ENCODE measurements at places on chromosomes 1 and 21.

DNA sequence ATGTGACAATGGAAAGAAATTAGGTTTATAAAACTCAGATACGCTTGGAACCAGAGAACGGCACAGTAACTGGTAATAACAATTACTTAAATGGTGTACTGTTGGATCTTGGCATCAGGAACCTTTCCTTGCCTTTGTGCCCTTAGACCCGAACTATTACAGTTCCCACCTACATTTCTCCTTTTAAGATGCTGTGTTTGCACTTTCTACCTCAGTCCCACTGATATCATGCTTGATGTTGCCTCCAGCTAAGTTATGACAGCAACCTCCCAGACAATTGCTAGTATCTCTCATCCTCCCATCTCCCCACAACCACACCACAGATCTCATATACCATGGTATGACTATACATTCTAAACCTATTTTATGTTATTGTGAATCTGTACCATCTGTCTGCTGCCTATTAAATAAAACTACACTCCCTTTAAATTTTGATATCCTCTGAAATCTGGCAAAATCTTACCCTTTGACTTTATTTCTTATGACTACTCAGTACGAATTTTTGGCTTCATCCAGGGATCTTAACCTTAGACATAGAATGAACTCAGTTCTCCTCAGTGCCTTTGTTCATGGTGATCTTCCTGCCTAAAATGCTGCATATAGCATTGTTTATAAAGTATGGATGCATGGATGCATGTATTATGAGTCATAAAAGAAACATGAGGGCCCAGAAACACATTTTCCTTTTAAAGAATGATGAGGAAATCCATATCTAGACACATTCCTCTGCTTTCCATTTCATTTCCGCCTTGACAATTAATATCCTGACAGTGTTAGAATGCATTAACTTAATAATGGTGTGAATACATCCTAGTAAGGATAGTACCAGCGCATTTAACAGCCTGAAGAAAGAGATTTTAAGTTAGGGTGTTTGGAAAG, 64.1 kb downstream of the LRRC8D start:
- no peak for DNase-seq

DNA sequence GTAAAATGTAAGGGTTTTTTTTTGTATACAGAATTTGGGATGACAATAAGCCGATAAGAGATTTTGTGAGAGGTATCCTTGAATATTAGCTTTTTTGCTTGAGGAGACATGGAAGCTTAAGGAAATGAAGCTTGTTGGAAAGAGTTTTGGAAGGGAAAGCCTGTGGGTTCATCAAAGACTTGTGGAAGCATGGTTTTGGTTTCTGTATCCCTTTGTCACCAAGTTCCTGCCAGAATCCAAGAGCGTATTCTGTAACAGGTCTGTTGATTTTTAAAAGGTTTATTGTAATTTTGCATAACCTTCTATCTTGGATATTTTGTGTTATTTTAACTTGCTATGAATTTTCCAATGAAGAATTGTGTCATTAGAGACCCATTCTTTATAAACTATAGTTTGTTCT, 38.1 kb downstream of the TMED5 start:
- no peak for DNase-seq

DNA sequence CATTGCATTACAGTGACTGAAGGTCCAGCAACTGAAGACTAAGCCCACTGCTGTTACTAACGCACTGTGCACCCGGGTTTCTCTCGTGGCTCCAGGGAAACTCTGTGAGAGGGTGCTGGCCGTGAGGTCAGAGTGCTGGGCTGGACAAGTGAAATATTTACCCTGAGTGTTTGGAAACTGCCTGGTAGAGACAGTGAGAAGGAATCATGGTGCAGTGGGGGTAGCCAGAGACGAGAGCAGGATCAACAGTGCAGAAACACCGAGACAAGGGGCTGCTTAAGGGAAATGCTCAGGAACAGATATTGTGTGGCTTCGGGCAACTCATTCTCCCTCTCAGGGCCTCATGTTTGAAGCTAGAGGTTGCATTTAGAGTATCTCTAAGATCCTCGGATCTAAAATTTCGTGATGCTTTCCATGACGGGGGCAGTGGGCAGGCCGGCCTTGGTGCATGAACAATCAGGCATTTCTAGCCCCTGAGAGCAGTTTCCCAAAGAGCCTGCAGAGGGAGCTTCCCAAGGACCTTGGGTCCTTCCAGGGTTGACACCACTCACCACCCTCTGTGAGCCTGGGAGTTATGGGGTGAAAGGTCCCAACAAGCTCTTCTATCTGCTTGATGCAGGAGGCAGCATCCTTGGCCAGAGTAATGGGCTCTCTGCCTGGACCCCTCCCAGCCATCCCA, 9.7 kb downstream of the CD2 start:
- DNase-seq, result no peak

- DNase-seq, result no peak
Observed at GRCh38 chr1:180247061-180247460, 17.0 kb downstream of the LHX4 start.

- peak; percentile 85 for DNase-seq
Observed at GRCh38 chr1:154431586-154432373, 26.6 kb downstream of the IL6R start.

DNA sequence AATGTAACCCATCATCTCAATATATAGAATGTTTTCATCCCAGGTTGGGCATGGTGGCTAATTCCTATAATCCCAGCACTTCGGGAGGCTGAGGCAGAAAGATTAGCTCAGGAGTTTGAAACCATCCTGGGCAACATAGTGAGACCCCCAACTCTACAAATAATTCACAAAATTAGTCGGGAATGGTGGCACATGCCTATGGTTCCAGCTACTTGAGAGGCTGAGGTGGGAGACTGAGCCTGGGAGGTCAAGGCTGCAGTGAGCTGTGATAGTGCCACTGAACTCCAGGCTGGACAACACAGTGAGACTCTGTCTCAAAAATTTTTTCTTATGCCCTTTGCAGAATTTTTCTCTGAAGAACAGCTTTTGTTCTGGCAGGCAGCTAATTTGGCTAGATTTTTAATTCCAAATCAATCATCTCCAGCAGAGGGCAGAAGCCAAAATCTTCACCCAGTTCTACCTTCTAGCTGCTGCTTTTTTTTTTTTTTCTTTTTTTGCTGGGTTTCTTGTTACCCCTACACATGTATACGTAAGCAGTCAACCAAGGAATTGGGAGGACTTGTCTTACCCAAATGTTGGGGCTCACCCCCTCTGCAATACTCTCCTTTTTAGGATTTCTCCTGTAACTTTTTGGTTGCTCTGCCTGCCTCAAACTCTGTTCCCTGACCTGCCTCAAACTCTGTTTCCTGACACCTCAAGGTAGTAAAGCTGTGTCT, 2.7 kb upstream of the RAD54L start:
- DNase-seq, result peak; percentile 75

- DNase-seq, result no peak
Observed at GRCh38 chr1:42934541-42935312, 23.9 kb downstream of the SLC2A1 start.

GRCh38 chr1:46399307-46399706, 5.2 kb downstream of the FAAH start:
- DNase-seq, result peak; percentile 7

DNA sequence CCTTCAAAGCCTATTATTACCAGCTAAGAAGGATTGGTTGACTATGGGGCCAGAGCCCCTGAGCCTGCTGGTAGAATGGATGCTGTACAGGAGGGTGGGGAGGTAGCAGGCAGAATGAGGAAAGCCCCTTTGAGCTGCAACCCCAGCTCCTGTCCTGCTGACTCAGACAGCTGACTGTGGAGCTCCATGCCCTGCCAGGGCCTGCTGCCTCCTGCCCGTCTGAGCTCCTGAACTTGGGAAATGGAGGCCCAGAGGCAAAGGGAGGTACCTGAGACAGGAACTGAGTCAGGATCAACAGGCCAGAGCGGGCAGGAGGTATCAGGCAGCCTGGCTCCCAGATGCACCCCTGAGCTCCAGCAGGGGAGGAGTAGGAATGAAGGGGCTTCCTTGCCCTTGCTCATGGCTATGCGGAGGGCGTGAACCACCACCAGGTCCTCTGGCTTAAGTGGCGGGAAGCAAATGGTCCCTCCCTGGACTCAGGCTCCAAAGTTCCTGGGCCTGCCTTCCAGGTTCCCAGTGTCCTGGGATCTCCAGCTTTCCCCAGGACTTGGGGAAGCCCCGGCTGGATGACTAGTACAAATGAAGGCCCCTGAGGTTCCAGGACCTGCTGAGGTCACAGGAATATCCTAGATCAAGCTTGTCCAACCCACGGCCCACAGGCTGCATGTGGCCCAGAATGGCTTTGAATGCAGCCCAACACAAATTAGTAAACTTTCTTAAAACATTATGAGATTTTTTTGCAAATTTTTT, 3.9 kb upstream of the SFN start:
- no peak for DNase-seq

DNA sequence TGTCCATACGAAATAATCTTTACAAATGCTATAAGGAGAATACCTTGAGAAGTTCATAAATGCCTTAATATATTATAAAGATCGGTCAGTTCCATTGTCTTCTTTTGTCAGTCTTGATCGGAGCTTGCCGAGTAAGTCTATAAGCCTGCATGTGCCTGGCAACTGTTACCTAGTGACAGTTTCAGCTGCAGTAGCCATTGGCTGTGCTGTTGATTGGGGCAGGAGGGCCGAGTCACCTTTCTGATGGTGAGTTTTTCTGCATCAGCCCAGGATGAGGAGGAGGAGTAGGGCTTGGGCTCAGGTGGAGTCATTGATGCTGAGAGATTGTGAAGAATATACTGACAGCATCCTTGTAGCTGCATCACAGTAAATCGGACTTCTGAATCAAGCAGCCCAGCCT, 1.9 kb upstream of the GPR52 start:
- DNase-seq, result no peak

GRCh38 chr1:109763646-109764415, at the start of gene EPS8L3:
EPS8L3 (minus strand) TSS chr1:109763923; CDS start chr1:109761749, 2,174 bp downstream.
- DNase-seq, result no peak

GRCh38 chr1:94258873-94259331, 21.5 kb upstream of the ARHGAP29 start:
- peak; percentile 84 for DNase-seq

GRCh38 chr1:94796266-94796665, 23.9 kb upstream of the SLC44A3 start:
- DNase-seq, result no peak

GRCh38 chr21:31606081-31606874, 53.2 kb upstream of the SOD1 start:
- DNase-seq, result no peak

- DNase-seq, result no peak
Observed at GRCh38 chr1:93690921-93691789, 9.5 kb upstream of the BCAR3 start.

GRCh38 chr1:31715087-31715872, 11.5 kb upstream of the COL16A1 start:
- DNase-seq, result peak; percentile 94

DNA sequence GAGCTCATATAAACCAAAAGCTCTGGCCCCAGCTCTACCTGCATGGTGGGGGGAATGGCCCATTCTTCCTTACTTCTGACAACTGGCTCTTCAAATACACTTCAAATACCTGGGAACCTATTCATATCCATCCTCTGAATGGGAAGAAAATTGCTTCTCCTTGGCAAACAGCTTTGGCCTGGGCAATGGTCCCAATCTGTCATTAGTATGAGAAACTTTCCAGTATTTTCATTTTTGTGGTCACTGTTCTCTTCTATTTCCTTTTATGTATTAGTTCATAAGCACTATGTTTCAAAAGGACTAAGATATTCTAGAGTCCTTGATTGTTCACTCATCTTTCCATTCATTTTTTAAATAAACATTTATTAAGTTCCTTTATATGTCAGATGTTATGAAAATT, 5.2 kb upstream of the HSD3B2 start:
- DNase-seq, result no peak

DNA sequence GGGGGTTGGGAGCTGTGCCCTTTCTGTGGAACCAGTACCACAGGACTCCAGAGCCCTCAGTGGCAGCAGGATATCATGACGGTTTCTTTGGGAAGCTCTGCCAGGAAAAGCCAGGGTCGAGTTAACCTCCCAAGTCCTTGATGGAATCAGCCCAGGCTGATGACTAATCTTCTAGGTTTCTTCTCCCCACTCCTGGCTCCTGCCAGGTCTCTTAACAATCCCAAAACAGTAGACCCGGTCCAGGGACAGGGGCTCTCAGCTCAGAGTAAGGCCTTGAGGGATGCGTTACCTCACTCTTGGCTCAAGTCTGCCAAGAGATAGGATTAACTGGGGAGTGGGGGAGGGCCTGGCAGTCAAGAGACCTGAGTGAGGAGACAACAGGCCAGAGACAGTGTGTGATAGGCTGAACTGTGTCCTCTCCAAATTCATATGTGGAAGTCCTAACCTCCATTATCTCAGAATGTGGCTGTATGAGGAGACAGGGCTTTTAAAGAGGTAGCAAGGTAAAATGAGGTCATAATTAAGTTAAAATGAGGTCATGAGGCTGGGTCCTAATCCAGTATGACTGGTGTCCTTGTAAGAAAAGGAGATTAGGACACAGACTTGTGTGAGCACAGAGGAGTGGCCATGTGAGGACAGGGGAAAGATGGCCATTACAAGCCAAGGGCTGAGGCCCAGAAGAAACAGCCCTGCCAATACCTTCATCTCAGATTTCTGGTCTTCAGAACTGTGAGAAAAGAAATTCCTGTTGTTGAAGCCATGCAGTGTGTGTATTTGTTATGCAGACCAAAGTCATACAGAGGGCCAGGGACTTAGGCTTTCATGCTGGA, 95.0 kb downstream of the BEND5 start:
- no peak for DNase-seq

DNA sequence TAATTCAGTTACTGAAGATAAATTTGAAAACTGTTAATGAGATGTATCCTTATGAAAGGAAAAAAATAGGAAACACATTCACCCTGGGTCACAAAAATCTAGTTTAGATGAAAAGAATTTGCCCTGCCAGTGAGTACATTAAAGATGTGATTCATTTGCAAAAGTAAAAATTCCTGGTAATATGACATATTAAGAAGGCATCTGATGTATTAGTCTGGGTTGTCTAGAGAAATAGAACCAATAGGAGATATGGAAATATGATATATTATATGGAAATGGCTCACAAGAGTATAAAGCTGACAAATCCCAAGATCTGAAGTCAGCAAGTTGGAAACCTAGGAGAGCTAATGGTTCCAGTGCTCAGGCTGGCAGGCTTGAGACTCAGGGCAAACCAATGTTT, 153.8 kb downstream of the MRPL39 start:
- DNase-seq, result no peak

Measured in hepatic stellate cell (primary cell).